ENCODE measurements at places on chromosomes 1 and 21.

DNA sequence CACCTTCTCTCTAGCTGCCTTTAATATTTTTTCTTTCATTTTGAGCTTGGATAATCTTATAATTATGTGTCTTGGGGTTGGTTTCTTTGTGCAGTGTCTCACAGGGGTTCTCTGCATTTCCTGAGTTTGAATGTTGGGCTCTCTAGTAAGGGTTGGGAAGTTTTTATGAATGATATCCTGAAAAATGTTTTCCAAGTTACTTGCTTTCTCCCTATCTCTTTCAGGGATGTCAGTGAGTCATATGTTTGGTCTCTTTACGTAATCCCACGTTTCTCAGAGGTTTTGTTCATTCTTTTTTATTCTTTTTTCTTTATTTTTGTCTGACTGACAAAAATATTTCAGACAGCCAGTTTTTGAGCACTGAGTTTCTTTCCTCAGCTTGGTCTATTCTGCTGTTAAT is 55.4 kb upstream of the CCDC190 start:
- no peak for DNase-seq

- DNase-seq = no peak
Measured at GRCh38 chr1:243335292-243335691, 79.5 kb downstream of the SDCCAG8 start.

GRCh38 chr21:41662761-41663160 is 104.1 kb downstream of the RIPK4 start:
- DNase-seq = no peak

DNA sequence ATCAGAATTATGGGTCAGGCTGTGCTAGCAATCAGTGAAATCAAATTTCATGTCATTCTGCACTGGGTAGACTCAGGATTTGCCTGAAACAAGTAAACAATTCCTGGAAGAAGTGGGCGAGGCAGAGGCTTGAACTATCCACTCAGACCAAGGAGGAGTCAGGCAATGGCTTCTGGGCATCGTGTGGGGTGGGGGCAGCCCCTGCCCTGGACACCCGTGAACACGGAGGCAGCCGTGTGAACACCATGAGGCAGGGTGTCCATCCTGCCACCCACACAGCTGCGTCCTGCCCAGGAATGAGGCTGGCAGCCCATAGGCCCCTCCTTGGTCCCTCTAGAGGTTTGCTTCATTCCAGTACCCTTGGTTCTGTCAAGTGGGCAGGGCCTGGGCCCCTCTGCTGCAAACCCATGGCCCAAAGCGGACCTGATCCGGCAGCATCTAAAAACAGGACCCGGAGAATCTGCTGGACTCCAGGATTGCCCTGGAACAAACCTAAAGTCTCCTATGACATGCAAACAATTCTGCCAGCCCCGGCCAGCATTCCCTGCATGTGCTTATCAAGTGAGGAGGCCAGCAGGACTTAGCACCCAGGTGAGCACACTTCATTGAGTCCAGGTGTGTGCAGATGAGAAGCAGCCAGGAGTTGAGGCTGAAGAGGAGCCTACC is 69.5 kb downstream of the PDE9A start:
- DNase-seq = no peak

- DNase-seq = no peak
Measured at GRCh38 chr1:212555426-212555825, 53.1 kb upstream of the ATF3 start.
